ENCODE measurements at places on chromosomes 5 and 9.
A peak's percentile ranks its signal among the peaks of the same experiment; 100 is the strongest.

- no peak for DNase-seq
Observed at GRCh38 chr9:113511047-113511521, 47.6 kb downstream of the RGS3 start.

- DNase-seq = no peak
Observed at GRCh38 chr9:137341227-137341626, 39.2 kb upstream of the NRARP start.

- DNase-seq = peak; percentile 96
Observed at GRCh38 chr5:96079075-96079474, 117.4 kb upstream of the ELL2 start.

GRCh38 chr9:13069498-13069897 lies 210.0 kb downstream of the MPDZ start:
- no peak for DNase-seq

DNA sequence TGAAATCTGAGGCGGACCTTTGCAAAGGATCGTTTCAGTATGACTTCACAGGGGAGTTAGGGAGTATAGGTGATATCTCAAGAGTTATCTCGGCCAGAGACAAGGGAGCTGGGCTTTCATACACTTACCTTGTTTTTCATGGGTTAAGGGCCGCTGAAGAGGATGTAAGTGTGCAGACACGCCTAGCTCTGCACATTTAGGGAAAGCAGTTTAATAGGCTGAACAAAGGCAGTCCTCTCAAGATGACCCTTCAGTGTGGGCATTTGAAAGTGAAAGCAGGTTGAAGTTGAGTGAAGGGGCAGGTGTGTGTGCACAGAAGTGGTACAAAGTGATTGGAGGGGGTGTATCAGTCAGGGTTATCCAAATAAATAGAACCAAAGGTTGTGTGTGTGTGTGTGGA lies 33.1 kb upstream of the PRXL2C start:
- DNase-seq = no peak

DNA sequence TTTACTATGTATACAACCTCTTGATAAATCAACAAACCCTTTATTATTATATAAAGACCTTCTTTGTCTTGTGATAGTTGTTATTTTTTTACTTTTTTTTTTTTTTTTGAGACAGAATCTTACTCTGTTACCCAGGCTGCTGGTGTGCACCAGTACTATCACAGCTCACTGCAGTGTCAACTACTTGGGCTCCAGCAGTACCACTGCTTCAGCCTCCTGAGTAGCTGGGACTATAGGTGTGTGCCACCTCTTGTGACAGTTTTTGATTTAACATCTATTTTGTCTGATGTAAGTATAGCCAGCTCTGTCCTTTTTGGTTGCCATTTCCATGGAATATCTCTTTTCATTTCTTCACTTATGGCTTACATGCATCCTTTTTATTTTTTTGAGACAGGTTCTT lies 42.6 kb downstream of the CREBRF start:
- no peak for DNase-seq

- DNase-seq = peak; percentile 37
Observed at GRCh38 chr9:108272349-108272899, 583.4 kb downstream of the ACTL7B start.

- DNase-seq = no peak
Observed at GRCh38 chr5:41524174-41524573, 13.8 kb upstream of the PLCXD3 start.

GRCh38 chr9:26234865-26235264 lies 556.6 kb upstream of the TUSC1 start:
- no peak for DNase-seq

DNA sequence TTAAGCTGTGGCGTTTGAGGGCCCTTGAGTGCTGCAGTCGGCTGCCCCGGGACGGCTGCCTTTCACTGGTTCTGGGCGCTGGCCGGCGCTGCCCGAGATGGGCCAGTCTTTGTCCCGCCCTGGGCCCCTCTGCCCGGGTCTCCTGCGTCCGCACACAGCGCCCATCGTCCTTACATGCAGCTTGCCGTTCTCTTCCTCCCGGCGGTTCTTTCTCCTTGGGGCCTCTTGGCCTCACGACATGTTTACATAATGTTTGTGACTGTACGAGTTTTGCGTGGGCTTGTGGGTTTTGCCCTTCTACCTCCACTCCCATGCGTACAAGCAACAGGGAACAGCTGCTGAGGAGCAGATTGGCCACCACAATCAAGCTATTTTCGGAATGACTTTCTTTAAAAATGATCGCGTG lies 618 bp downstream of the TNPO1 start:
- DNase-seq = peak; percentile 60

DNA sequence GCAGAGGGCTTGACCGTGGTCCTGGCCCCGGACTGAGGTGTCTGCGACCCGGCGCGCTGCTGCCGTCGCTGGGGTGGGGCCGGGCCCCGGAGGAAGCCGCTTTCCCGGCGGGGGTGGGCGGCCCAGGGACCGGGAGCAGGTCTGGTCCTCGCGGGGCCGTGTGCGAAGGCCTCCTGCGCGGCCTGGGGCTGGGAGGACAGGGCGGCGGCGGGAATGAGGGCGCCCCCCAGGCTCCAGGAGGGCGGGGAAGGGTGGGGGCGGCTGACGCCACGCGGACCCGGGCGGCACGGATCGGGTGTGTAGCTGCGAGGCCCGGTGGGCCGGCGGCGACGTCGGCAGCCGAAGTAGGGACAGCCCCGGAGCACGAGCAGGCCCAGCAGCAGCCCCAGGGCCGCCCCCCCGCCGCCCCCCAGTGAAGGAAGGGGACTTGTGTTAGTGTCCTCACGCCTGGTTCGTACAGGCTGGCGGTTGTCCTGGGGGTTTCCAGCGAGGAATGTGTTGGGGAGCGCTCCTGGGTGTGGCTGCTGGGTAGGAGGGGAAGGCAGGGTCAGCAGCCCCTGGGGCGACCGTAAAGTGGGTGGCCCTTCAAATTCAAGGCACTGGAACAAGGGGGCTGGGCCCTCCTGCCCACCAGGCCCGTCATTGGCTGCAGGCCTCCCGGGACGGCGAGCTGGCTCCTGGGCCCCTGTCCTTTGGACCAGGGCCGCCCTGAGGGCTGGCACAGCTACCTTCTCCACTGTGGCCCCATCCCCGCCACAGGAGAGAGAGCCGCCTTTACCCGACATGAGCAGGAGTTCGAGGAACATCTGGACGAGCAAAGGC lies 597 bp upstream of the TMEM250 start:
- no peak for DNase-seq

- DNase-seq = no peak
Observed at GRCh38 chr5:132663771-132664695, 6.1 kb downstream of the IL13 start.

DNA sequence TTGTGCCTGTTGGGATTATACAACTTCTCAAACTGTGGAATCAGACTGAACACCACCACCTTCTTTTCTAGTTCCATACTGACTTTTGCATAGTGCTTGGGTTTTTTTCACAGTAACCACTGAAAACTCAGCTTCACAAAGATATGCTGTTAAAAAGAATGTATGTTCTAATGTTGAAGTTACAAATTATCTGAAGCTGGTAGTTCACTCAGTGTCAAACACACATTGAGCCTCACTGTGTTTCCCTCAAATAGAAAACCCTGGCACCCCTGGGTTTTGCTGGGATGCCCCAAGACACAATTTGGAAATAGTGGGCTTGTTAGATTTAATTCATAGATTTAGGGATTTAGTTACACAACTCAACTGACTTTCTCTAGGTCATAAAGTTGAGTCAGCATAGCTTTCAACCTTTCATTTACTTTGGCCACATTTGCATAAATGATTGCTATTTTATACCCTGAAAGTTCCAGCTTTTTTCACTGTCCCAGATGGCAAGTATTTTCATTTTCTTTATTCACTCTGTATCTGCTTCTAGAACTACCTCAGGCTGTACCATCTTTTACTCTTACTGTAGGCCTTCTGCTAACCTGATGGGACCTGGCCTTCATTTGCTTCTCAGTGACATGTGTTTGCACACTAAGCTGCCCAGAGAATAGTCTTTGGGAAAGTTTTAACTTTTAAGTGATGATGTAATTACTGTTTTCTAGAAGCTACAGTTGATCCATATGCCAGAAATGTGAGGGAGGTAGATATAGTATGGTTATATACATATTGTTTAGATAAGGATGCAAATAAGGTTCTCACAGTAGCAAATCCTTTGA lies 115.1 kb downstream of the CDC42SE2 start:
- DNase-seq = no peak

GRCh38 chr9:137138722-137139467 lies at the start of gene GRIN1:
Gene GRIN1 (plus strand): TSS chr9:137139154. CDS start chr9:137139487, 333 bp downstream.
- DNase-seq = no peak

DNA sequence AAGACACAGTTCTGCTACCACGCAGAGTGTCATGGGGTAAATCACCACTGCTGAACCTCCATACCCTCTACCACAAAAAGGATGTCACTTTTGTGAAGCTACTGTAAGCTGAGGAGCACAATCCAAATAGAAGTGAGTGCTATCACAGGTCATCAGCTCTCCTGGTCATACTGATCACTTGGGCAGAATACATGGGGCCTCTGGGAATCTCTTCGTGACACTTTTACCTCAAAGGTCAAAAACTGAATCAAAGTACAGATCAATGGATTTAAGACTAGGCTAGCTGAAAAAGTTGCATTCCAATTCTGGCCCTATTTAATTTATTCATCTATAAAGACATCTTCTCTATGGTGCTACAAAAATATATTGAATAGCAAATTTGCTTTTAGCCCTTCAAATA lies 115.5 kb downstream of the MPDZ start:
- DNase-seq = no peak

GRCh38 chr5:61516946-61517345 lies 184.9 kb downstream of the ZSWIM6 start:
- DNase-seq = no peak

- DNase-seq = no peak
Observed at GRCh38 chr5:42026446-42026845, 101.4 kb downstream of the FBXO4 start.

DNA sequence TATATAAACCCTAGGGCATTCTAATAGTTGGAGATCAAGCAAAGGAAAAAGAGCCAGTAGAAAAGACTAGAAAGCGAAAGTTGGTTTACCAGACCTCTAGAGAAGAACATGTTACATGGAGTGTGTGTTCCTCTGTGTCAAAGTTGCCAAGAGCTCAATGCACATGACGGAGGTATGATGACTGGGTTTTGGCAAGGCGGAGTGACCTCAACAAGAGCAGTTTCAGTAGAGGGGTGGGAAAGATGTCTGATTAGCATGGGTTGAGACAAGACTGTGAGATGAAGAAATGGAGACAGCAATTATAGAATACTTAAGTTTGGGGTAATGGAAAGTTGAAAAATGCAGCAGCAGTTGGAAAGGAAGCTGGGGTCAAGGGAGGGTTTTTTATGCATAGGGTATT lies 1.6 kb downstream of the ANKDD1B start:
- no peak for DNase-seq

GRCh38 chr5:1892685-1893445 lies 10.1 kb upstream of the IRX4 start:
- no peak for DNase-seq

DNA sequence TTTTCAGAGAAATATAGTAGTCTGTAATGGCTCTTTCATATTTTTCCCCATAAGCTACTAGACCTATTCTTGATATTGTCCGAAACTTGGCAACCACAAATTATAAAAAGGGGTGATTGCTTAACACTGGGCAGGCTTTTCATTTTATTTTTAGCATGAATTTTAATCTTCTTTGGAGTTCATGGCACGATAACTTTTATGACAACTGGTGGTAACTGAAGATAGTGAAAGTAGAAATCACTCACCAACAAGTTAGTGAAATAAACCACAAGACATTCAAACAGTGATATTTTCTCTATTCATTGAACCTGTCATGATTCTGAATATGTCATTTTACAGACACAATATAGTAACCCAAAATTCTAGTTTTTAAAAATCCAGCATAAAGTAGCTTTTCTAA lies 213.9 kb downstream of the PRDM9 start:
- DNase-seq = no peak

DNA sequence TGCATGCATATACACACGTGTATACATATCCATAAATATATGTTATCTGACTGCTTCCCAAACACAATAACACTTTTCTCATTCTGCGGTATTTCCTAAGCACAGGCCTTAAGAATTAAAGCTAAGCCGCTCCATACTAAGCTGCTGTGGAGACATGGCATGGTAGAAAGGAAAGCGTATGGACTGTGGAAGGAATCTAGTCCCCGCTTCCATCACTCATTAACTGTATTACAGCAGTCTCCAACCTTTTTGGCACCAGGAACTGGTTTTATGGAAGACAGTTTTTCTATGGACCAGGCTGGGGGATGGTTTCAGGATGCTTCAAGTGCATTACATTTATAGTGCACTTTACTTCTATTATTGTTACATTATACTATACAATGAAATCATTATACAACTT lies 11.3 kb downstream of the CDKL3 start:
- no peak for DNase-seq

DNA sequence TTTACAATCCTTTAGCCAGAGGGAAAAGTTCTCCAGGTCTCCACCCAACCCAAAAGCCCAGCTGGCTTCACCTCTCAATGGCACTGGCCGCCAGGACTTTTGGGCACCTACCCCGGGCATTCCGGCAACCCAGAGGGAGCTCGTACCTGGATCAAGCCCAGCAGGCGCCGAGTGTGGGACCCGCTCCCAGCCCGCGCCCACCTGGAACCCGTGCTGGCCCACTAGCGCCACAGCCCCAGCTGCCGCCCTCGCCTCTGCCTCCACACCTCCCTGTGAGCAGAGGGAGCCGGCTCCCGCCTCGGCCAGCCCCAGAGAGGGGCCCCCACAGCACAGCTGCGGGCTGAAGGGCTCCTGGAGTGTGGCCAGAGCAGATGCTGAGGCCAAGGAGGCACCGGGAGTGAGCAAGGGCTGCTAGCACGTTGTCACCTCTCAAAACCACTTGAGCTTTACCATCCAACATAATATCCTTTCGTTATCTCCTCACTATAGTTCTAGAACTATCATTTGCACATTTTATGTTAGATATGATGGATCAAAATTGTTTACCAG lies 69.7 kb downstream of the GCNT1 start:
- DNase-seq = no peak

DNA sequence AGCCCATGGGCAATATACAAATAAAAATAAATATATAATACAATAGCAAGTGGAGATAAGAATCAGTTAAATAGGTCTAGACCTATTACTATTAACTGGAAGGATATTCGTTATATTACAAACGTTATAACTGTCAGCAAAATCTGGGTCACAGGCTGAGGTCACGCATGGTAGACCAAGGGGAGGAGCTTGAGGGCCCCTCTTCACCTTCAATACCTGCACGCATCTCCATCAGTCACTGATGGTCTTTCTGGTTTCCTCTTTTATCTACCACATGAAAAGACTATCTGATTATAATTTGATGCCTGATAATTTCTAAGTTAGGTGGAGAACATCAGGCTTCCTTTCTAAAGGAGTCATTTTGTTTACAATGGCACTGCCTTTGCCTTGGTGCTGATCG lies 43.2 kb downstream of the MAT2B start:
- no peak for DNase-seq

DNA sequence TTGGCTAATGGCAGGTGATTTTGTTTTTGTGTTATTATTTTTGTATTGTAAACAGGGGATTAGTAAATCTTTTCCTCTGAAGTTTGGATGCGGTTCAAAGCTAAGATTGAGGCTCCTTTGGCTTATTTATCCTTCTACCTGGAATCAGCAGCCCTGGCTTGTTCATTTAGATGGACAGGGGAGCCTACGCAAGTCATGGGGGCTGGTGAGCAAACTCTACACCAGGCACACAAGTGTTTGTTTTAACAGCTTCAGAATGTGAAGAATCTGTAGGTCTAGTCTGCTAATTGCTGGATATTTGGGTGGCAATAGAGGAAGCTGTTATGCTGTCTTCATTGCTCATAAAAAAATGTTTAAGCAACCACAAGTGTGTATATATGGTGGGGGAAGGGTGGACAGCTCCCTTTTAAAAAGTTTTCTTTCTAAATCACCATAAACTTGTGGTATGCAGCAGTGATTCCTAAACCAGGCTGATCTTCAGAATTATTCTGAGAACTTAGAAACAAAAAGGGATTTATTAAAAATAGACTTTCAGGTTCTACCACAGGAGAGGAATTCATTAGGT lies 20.7 kb downstream of the ZNF462 start:
- no peak for DNase-seq

Data from foreskin keratinocyte (primary cell).